ENCODE measurements at places on chromosomes 16 and 17.

GRCh38 chr17:9987779-9988585 is 82.9 kb upstream of the RCVRN start:
- no peak for DNase-seq

- no peak for DNase-seq
Measured at GRCh38 chr17:7946441-7946840, 14.4 kb downstream of the CNTROB start.

GRCh38 chr16:87661561-87661960 is 59.3 kb downstream of the JPH3 start:
- no peak for DNase-seq

GRCh38 chr16:58128711-58129096 is 477 bp downstream of the CFAP20 start:
- DNase-seq = no peak

DNA sequence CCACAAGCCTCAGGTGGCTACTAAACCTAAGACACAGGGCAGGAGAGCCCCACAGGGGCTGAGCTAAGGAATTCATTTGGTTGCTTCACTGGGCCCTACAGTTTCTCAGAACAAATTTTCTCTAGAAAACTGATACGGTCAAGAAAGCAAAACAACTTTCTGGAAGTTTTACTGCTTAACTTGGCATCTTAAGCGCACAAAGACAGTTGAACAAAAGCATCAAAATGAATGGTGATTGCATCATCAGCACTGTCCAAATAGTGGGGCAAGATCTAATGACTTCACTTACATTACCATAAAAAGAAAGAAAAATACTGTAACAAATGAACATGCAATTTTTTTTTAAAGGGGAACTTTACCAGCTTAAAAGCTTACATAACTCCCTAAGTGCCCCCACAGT is 47.6 kb downstream of the XPO6 start:
- DNase-seq = no peak

DNA sequence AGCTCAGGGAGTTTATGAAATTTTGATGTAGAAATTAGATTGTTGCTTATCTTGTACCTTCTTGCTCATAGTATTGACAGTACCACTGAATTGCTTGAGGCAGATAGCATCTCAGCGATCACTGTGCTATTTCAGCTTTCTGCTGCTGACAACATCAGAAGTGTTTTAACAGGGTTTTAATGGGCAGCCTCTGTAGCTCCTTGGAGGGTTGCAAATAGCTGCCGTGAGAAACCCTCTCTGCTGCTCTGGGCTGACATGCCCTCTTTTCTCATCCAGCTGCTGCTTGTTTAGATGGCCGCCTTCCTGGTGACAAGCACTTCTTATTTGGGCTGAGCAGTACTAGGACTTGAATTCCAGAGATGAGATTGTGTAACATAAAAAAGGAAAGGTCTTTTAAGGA is 180.2 kb upstream of the TBX2 start:
- DNase-seq = no peak

DNA sequence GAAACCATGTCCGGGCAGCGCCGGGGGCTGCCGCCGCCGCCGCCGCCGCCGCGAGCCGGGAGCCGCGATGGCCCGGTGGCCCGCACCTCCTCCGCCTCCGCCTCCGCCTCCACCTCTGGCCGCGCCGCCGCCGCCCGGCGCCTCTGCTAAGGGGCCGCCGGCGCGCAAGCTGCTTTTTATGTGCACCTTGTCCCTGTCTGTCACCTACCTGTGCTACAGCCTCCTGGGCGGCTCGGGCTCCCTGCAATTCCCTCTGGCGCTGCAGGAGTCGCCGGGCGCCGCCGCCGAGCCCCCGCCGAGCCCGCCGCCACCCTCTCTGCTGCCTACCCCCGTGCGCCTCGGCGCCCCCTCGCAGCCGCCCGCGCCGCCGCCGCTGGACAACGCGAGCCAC is 587 bp downstream of the HS3ST4 start:
- no peak for DNase-seq

DNA sequence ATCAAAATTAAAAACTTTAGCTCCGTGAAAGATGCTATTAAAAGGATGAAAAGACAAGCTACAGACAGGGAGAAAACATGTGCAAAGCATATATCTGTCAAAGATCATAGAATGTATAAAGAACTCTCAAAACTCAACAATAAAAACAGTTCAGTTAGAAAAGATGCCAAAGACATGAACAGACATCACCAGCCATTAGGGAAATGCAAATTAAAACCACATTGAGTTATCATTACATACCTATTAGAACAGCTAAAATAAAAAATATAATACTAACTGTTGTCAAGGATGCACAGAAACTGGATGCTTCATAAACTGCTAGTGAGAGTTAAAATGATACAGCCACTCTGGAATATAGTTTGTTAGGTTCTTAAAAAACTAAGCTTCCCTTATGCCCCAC is 58.8 kb downstream of the NFATC3 start:
- no peak for DNase-seq

DNA sequence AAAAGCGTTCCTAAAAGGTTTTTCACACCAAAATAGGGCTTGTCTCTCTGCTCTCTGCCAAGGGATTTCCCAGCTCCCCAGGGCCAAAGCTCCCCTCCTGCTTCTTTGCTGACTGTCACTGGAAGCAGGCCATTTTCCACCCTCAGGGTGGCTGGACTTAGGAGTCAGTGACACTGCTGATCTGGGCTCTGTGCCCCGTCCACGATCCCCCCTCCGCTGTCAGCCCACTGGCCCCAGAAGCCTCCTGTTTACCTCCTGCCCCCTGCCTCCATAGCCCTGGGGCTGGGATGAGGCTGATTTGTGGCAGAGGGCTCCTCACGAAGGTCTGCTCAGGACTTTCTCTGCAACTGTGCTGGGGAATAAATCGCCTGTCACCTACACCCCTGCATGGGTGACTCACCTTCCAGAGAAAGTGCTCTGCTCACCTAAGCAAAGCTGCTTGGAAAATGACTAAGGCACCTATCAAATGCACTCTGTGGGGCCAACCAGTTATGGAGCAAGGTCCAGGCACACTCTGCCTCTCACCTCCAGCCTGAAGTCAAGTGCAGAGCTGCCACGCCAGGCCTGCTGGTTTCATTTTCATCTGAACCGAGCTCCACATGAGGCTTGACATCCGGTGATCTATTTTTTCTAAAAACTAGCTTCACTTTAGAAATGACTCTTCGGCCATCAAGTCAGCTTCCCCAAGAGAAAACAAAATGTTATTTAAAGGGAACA is 4.9 kb downstream of the MAP3K14 start:
- DNase-seq = no peak

- DNase-seq = no peak
Measured at GRCh38 chr16:13805951-13806350, 114.0 kb upstream of the ERCC4 start.

DNA sequence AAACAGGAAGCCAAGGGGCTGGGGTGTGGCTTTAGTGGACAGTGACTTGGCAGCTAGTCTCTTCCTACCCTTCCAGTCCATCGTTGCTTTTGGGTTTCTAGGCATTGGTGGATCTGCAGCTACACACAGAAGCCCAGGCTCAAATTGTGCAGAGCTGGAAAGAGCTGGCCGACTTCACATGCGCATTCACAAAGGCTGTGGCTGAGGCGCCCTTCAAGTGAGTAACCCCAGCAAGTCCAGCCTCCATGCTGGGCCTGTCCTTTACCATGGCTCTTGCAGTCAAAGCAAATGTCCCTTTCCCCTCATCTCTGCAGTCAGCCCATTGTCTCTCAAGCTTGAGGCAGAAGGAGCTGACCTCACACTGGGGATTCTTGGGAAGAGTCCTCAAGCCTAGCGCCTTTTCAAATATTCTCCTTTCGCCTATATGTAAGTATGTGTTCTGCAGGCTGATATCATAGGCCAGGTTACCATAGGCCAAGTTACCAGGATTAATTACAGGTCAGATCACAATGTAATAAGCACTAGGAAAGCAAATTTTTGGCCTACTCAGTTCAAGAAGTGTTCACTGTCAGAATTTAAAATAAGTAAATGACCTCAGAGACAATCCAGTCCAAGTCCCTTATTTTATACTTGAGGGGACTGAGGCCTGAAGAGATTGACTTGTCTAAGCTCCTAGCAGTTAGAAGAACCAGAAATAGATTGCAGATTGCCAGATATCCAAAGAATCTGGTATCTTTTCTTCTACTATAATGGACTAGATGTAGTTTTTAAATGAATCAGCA is 6.5 kb downstream of the EME1 start:
- DNase-seq = no peak

DNA sequence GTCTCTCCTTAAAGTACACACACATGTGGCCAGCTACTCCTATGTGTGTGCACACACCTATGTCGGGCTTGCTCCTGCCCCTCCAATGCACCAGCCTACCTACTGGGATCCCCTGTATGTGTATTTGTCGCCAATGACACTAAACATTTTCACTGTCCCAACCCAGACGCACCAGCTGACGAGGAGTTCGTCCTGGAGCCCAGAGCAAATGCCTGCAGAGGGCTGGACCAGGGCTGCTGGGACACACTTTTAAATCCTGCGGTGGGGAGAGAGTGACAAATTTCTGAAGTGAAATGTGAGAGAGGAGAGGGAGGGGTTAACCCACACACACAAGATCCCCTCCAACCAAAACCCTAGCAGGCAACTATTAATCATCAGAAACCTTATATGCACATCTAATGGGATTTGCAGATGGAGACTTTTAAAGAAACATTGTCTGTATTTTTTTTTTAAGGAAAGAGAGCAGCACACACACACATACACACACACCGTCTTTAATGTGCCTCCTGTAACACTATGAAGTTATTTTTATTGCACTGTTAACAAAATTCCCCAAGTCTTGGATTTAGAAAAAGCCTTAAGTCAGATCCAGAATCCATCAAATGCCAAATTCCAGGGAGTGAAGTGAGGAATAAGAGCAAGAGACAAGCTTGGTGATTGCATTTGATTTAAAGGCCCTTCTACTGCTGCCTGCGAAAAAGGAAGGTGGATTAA is at the start of gene MEOX1:
Gene MEOX1 (minus strand): TSS at position 224 of the 714 bp plus-strand sequence. CDS start 388 bp downstream, outside the sequence.
- no peak for DNase-seq

- no peak for DNase-seq
Measured at GRCh38 chr17:70074956-70075355, at the start of gene KCNJ16. KCNJ16 (plus strand) TSS chr17:70075225; CDS start chr17:70132088, 56,863 bp downstream.

GRCh38 chr17:45222996-45223538 is 1.4 kb downstream of the FMNL1 start:
- DNase-seq = no peak

- DNase-seq = no peak
Measured at GRCh38 chr17:65071861-65072260, 15.3 kb upstream of the GNA13 start.

GRCh38 chr16:53622315-53622714 is 81.3 kb downstream of the RPGRIP1L start:
- DNase-seq = no peak

- no peak for DNase-seq
Measured at GRCh38 chr16:85720302-85720637, 30.6 kb downstream of the C16orf74 start.

DNA sequence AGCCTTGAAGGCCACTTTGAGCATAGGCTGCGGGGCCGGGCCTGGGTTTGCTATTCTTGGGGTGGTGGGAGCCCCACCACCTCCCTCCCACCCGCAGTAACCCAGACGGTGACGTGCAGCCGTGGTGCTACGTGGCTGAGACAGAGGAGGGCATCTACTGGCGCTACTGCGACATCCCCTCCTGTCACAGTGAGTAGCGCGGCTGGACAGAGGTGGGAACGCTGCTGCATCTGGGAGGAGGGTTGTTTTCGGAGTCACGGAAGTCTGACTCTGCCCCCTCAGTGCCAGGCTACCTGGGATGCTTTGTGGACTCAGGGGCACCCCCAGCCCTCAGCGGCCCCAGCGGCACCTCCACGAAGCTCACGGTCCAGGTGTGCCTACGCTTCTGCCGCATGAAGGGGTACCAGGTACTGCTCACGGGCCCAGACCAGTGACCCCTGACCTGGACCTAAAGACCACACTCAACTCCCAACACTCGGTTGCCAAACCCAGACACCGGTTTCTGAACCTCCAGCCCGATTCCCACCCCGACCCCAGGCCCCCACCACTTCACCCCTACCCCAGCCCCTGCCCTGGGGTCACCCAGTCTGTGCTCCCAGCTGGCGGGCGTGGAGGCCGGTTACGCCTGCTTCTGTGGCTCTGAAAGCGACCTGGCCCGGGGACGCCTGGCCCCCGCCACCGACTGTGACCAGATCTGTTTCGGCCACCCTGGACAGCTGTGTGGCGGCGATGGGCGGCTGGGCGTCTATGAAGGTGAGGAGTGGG is 2.1 kb downstream of the KREMEN2 start:
- no peak for DNase-seq

DNA sequence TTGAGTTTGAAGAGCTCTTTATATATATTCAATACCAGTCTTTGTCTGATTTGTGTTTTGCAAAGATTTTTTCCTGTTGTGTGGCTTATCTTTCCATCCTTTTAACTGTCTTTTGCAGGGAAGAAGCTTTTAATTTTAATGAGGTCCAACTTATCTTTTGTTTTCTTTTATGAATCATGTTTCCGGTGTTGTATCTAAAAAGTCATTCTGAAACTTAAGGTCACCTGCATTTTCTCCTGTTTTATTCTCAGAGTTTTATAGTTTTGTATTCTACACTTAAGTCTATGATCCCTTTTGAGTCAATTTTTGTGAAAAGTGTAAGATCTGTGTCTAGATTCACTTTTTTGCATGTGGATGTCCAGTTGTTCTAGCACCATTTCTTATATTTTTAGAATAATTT is 24.6 kb upstream of the COX10 start:
- DNase-seq = no peak

DNA sequence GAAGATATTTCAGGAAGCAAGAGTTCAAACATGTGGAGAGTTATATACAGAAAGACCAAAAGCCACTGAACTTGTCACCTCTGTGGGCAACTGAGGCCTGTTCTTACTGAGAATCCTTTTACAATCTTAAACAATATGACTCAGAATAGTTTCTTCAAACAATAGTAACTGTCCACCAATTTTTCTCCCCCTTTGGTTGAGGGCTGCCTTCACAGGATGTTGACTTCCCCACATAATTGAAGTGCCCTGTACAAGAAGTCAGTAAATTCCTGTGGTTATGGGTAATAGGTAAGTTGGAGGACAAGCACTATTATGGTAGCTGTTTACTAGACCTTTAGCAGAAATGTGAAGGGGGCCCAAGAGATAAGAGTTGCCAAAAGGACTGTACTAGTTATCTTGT is 215.8 kb downstream of the CDH8 start:
- no peak for DNase-seq

- DNase-seq = no peak
Measured at GRCh38 chr17:29155966-29156338, 24.2 kb downstream of the MYO18A start.

- no peak for DNase-seq
Measured at GRCh38 chr16:10652730-10653590, 41.8 kb downstream of the TEKT5 start.

DNA sequence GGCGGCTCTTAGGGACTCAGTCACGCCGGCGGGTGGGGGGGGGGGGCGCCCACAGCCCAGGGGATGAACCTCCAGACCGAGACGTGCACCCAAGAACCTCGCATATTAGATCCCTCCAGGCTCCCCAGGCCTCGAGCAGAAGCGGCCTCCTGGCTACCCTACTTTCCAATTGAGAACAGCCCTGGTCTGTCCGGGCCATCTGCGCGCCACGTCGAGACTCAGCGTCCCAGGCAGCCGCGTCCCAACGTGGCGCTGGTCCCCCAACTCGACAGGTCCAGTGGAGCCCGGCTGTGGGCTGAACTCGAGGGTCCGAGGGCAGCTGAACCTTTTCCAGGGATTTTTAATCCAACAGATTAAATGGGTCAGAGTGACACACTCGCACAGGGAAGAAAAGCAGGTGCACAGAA is 2.3 kb upstream of the IRX3 start:
- no peak for DNase-seq

- DNase-seq = no peak
Measured at GRCh38 chr17:38681096-38681495, 6.3 kb upstream of the EPOP start.

GRCh38 chr16:4556112-4556511 is at the start of gene C16orf96:
C16orf96 (plus strand) TSS chr16:4556340; CDS start chr16:4556490, 150 bp downstream.
- DNase-seq = no peak

- no peak for DNase-seq
Measured at GRCh38 chr17:80107231-80108021, 6.0 kb downstream of the GAA start.

Measured in cortex of kidney (tissue), 1 donor.